ENCODE measurements at places on chromosomes 12 and 14.

DNA sequence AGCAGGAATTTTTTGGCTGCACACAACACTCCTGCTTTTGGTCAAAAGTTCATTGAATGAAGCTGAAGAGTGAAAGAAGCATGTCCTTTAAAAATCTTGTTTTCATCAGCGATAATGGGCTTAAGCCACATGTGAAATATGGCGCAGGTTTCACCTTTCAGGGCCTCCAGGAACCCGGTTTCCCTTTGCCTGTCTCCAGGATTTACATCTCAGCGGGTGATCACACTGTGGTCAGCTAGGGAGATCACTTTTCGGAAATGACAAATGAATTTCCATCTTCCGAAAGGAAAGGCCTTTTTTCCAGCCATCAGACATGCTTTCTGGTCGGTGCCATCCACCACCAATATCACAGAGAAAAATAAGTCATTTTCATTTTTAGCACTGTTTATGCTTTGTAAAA lies 727.1 kb upstream of the TBX3 start:
- no peak for DNase-seq

GRCh38 chr14:89004166-89004565 lies 179.7 kb downstream of the TTC8 start:
- no peak for DNase-seq

DNA sequence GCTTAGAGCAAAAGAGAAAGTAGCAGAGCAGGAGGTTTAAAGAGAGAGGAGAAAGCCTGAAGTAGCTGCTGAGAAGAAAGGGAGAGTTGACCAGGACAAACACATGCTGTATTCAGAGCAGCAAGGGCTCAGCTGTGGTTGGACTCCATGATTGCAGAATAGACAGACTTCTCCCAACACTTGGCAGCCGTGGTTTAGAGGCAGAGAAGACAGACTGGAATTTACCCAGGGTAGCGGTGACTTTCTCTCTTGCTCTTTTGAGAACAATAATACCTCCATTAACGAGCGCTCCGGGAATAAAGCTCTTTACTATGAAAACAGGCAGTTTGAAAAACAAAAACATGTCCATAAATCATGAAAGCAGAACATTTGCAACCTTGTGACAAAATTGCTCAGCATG lies 21.4 kb upstream of the IGF1 start:
- no peak for DNase-seq

GRCh38 chr12:107760207-107760808 lies 629 bp downstream of the PRDM4 start:
- DNase-seq: no peak

GRCh38 chr12:50240096-50240791 lies 43.1 kb downstream of the LIMA1 start:
- no peak for DNase-seq

DNA sequence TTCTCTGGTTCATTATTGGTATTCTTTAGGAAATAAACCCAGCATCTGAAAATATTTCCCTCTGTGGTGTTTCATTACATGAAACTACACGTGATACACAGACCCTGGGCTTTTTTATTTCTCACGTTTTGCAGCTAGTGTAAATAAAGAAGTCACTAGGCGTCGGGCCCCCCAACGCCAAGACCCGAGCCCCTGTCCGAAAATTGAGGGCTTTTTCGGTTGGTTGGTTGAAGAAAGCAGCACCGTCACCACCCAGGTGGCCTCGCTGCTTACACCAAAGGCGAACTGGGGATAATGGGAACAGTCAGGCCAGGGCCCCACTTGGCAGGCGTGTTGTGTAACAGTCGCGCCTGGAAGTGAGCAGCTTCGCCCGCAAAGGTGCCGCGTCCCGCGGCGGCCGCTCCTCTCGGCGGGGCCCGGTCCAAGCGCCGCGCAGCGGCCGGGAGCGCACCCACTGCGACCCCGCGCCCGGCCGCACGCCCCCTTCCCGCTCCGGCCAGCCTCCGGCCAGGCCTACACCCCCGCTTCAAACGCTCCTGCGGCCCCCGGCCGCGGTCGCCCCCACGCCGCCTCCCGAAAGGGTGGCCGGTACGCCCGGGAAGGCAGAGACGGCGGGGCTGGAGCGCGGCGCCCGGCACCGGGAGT lies 1.2 kb downstream of the DUSP16 start:
- DNase-seq: no peak

DNA sequence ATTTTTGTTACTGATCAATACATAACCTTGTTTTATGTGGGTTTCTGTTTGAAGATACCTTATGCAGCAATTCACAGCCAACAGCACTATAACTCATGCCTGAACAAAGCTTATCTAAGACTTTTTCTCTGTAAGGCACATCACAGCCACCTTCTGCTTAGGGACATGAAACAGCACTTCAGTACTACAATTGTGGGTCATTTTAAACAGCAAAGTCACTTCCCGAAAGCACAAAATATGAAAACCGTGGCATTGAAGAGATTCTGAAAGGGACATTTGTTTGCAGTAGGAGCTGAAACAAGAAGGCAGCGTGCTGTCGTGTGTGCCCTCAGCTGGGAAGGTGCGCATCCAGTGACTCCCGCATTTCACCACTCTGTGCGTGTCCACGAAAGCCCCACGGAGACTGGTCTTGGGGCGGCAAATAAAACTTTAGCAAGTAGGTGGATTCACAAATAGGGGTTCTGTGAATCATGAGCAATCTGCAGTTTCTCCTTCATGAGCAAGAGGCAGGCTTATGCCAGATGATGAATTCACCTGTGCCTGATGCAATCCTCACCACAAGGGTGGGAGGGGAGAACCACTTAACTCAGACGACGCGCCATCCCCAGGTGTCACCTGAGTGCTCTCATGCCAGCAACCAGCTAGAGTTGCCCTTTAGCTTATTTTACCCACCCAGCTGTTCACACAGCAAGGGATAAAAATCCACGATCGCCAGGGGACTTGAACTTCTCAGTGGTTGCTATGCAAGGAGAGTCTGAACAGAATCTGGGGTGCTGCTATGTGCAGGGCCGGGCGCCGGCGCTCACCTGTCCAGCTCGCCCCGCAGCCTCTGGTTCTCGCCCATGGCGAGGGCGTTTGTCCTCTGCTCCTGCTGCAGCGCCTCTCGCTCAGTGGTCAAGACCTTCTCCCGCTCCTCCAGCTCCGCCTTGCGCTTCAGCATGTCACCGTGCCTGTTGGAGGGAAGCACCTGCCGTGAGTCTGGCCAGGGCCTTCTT lies 54.9 kb upstream of the GPR68 start:
- DNase-seq: no peak

DNA sequence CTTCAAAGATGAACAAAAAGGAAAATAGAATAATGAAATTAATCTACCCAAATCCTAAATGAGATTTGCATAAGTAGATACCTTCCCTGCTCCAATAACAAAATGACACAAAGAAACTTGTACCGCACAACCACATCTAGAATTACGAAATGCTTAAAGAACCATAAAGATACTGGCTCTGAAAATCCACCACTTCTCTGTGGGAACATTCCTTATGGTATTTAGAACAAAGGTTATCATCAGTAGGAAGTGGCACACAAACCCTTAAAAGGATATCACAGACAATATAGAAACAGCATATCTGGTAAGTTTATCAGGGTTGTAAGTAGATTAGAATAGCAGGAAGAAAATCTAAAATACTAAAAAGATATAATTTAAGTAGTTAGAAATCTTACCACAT lies 11.6 kb downstream of the IAPP start:
- no peak for DNase-seq

- DNase-seq: no peak
These were observed 268.7 kb downstream of the TTC6 start for GRCh38 chr14:37864128-37864527.

DNA sequence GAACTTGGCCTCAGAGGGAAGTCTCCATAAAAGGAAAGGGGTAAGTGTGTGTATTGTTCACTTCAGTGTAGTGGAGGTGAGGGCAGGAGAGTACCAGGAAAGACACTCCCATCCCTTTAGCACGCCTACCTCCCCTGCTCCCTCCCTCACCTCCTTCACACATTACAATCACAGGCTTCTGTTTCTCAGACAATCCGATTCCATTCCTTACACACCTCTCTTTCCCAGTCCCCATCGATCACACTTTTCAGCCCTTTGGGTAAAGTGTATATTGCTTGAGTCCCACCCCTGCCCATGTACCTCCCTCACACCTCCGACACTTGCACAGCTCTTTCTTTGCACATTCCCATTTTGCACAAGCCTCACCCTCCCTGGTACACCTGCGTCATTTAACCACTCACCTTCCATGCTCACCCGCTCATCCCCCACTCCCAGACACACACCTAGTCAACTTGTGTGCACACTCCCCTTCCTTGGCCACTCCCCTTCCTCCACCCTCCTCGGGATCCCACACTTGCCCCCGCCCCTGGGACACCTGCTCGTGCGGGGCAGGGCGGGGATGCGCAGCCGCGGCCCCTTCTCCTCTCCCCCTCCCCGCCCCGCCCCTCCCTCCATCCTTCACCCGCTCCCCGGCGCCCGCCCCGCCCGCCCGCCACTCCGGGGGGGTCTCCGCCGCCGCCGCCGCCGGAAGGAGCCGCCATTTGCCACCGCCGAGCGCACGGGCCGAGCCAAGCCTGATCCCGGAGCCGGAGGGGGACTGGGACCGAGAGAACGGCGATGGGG lies at the start of gene MARCHF9:
TSS of gene MARCHF9 (plus strand) at position 693 of the 783 bp plus-strand sequence. CDS start 426 bp downstream, outside the sequence.
- DNase-seq: no peak

GRCh38 chr12:21604245-21605101 lies at the start of gene GYS2:
Gene GYS2, minus strand, starts transcription at chr12:21604847. Its CDS starts 255 bp downstream, at chr12:21604592.
- DNase-seq: no peak

- DNase-seq: no peak
These were observed at the start of gene KRT6C for GRCh38 chr12:52473768-52474167. Gene KRT6C, minus strand, starts transcription at chr12:52473805. Its CDS starts 68 bp downstream, at chr12:52473737.

GRCh38 chr12:65016881-65017650 lies 104.0 kb downstream of the WIF1 start:
- no peak for DNase-seq

GRCh38 chr14:100776681-100777365 lies 49.1 kb upstream of the MEG3 start:
- no peak for DNase-seq

DNA sequence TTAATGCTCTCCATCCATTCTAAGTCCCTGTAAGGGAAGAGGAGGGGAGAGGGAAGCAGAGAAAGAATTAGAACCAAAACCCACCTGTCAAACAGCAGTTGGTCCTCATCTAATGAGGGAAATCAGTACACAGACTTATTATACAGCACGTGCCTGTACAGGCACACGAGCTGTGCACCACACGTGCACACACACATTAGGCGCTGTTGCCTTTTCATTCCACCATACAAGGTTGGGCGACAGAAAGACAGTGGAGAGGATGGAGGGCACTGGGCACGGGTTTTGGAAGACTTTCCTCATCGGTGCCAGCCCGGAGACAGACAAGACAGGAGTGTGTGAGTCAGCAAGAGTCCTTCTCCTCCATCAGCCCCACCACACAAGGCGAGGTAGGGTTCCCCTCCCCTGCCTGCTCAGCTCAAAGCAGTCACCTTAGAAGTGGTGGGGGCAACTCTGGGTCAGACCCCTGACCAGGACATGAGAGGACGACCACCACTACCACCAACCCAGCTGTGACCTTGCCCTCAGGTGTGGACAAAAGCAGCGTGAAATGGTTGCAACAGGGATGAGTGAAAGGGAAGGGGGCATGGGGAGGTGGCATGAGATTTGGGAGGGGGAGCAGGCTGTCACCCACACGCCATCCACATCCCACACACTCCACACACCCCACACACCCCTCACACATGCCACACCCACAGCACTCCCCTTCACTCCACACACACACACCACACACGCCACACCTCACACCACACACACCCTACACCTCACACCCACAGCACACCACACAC lies 80.7 kb downstream of the ACTN1 start:
- no peak for DNase-seq

DNA sequence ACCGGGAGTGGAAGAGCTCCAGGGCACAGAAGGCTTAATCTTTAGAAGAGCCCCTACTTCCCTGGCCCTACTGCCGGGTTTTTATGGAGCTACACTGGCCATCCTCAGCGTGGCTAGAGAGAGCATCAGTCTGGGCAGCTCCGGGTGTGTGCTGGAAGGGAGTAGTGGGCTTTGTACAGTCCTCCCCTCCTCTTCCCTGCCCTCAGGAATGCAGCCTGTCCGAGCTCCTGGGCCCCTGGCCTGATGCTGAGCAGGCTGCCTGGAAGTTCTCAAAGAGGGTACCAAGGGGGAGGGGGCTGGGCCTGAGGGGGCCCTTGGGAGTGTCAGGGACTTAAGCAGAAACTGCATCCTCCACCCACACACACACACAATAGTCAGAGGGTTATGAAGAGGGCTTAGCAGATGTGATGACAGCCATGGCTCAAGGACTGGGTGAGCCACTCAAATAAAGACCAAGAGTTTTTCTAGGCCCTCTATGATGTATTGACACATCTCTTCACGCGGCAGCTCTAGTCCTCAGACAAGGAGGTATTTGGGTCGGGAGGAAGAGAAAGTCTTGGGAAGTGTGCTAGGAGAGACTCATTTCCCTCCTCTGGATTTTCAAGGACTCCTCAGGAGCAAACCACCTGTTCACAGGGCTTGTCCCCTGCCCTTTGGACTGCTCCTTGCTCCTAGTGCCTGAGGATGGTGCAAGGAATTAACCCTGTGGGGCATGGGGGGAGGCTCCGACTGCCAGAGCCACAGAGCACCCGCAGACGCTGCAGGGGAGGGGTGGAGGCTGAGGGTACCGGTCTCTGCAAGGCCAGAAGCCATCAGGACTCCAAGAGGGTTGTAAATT lies 16.5 kb upstream of the FIGNL2 start:
- DNase-seq: no peak

DNA sequence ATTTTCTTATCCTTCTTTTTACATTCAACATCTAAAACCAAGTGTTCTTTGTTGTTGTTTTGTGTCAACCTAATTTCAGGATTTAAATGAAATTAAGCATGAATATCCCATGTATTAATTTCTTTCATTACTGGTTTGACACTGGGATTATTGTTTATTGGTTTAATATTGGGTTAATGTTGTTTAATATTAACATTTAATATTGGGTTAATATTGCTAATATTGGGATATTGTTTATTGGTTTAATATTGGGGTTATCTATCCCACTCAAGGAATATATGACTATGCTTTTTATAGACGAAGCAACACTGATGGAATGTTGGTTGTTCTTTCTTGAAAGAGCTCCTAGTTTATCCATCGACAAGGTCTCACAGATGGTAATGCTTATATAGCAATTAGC lies 45.9 kb downstream of the TMPRSS12 start:
- no peak for DNase-seq

GRCh38 chr12:49200919-49201594 lies 12.2 kb upstream of the TUBA1A start:
- DNase-seq: no peak

All from cortex of kidney (tissue), 1 donor.